ENCODE measurements at places on chromosomes 7 and 10. TPM values are rescaled to one million over a fixed set of nuclear protein-coding genes. Genes with fewer than 3 reads are reported as not detected.

The TMEM139 gene
- 1.3 TPM for total RNA-seq

The TMEM196 gene
- not detected for total RNA-seq

The PLEKHS1 gene
- 0.09 TPM for total RNA-seq

The ELOVL3 gene
- total RNA-seq, result 0.30 TPM

The ADAMTS14 gene
- 0.09 TPM for total RNA-seq

The KCTD7 gene
- total RNA-seq, result 6.3 TPM

The TFEC gene
- not detected for total RNA-seq

The BTBD16 gene
- total RNA-seq, result 0.82 TPM

The SHH gene
- total RNA-seq, result 1.2 TPM

The ABLIM1 gene
- 34.2 TPM for total RNA-seq

The GDF10 gene
- 0.09 TPM for total RNA-seq

The CYP2C8 gene
- total RNA-seq, result not detected

The KLF14 gene
- total RNA-seq, result 0.03 TPM

The STEAP1B gene
- total RNA-seq, result 0.13 TPM

The CCDC172 gene
- total RNA-seq, result not detected

The GALNT17 gene
- not detected for total RNA-seq

The SEC23IP gene
- 45.1 TPM for total RNA-seq

The LEP gene
- total RNA-seq, result not detected

The SAP25 gene
- total RNA-seq, result 1.3 TPM

The TRIM4 gene
- 26.6 TPM for total RNA-seq

The UPK3BL2 gene
- total RNA-seq, result 3.8 TPM

The TCERG1L gene
- not detected for total RNA-seq

The CRYGN gene
- total RNA-seq, result not detected

The SFTPD gene
- total RNA-seq, result 0.23 TPM

The ATOH7 gene
- total RNA-seq, result 0.29 TPM

The SMIM30 gene
- total RNA-seq, result 34.7 TPM

The SPDYE16 gene
- total RNA-seq, result not detected

The PRSS37 gene
- not detected for total RNA-seq

The HOXA9 gene
- 0.63 TPM for total RNA-seq

The ELFN1 gene
- 0.48 TPM for total RNA-seq

The SPDYE11 gene
- total RNA-seq, result not detected

The STK31 gene
- 0.49 TPM for total RNA-seq

The METTL2B gene
- total RNA-seq, result 22.6 TPM

The CYP26A1 gene
- total RNA-seq, result 2.9 TPM

The ACTR1A gene
- 84.4 TPM for total RNA-seq

The GRM8 gene
- total RNA-seq, result not detected

The TMEM130 gene
- total RNA-seq, result 0.26 TPM

The GNGT1 gene
- total RNA-seq, result not detected

The NRAP gene
- total RNA-seq, result not detected

The ZPBP gene
- not detected for total RNA-seq

The PNLIPRP3 gene
- not detected for total RNA-seq

The SLC39A12 gene
- not detected for total RNA-seq

The HOGA1 gene
- 0.76 TPM for total RNA-seq

The ADRB1 gene
- 0.84 TPM for total RNA-seq

The GIMAP1 gene
- total RNA-seq, result not detected

The PRRT4 gene
- total RNA-seq, result 0.54 TPM

The LDB3 gene
- not detected for total RNA-seq

The MMP21 gene
- not detected for total RNA-seq

The CLDN4 gene
- total RNA-seq, result 4.6 TPM

The ETV1 gene
- 3.5 TPM for total RNA-seq

The ASZ1 gene
- not detected for total RNA-seq

The ST7 gene
- 29.3 TPM for total RNA-seq

The FAM170B gene
- not detected for total RNA-seq

The GPRIN2 gene
- 37.6 TPM for total RNA-seq
